ENCODE measurements at places on chromosomes 12 and 14.

DNA sequence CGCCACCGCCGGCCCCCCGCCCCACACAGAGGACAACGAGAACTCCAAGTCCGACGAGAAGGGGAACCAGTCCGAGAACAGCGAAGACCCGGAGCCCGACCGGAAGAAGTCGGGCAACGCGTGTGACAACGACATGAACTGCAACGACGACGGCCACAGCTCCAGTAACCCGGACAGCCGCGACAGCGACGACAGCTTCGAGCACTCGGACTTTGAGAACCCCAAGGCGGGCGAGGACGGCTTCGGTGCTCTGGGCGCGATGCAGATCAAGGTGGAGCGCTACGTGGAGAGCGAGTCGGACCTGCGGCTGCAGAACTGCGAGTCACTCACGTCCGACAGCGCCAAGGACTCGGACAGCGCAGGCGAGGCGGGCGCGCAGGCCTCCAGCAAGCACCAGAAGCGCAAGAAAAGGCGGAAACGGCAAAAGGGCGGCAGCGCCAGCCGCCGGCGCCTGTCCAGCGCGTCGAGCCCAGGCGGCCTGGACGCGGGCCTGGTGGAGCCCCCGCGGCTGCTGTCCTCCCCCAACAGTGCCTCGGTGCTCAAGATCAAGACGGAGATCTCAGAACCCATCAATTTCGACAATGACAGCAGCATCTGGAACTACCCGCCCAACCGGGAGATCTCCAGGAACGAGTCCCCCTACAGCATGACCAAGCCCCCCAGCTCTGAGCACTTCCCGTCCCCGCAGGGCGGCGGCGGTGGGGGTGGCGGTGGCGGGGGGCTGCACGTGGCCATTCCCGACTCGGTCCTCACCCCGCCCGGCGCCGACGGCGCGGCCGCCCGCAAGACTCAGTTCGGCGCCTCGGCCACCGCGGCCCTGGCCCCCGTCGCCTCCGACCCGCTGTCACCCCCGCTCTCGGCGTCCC lies 150.9 kb downstream of the EGLN3 start:
- H3K4me1 ChIP-seq, result peaks cover 5% of the 10 kb centered on the region
- H3K36me3 ChIP-seq, result no peaks in the 10 kb centered on the region
- no peak overlapping the region for H3K27ac ChIP-seq

- no peak for DNase-seq
- no peak overlapping the region for H3K4me3 ChIP-seq
- H3K4me1 ChIP-seq, result peaks cover 5% of the 10 kb centered on the region
- no peak overlapping the region for H3K27ac ChIP-seq
- peaks cover 27% of the 10 kb centered on the region for H3K27me3 ChIP-seq
These were observed 40.2 kb downstream of the PAH start for GRCh38 chr12:102876883-102877282.

- H3K4me1 ChIP-seq, result peaks cover 26% of the 10 kb centered on the region
- peak; percentile 73 for DNase-seq
- no peaks in the 10 kb centered on the region for H3K36me3 ChIP-seq
These were observed 180.8 kb downstream of the EFCAB11 start for GRCh38 chr14:89773644-89774316.

- H3K27me3 ChIP-seq, result no peaks in the 10 kb centered on the region
- H3K36me3 ChIP-seq, result no peaks in the 10 kb centered on the region
- H3K4me3 ChIP-seq, result no peak overlapping the region
- no peak overlapping the region for H3K27ac ChIP-seq
- no peak for DNase-seq
These were observed 197.0 kb downstream of the DAD1 start for GRCh38 chr14:22391908-22392565.

- H3K4me1 ChIP-seq, result peaks cover 17% of the 10 kb centered on the region
- no peaks in the 10 kb centered on the region for H3K36me3 ChIP-seq
- no peak for DNase-seq
- H3K4me3 ChIP-seq, result no peak overlapping the region
- peaks cover 92% of the 10 kb centered on the region for H3K27me3 ChIP-seq
- H3K27ac ChIP-seq, result no peak overlapping the region
These were observed 6.8 kb upstream of the LHX5 start for GRCh38 chr12:113478351-113479011.

DNA sequence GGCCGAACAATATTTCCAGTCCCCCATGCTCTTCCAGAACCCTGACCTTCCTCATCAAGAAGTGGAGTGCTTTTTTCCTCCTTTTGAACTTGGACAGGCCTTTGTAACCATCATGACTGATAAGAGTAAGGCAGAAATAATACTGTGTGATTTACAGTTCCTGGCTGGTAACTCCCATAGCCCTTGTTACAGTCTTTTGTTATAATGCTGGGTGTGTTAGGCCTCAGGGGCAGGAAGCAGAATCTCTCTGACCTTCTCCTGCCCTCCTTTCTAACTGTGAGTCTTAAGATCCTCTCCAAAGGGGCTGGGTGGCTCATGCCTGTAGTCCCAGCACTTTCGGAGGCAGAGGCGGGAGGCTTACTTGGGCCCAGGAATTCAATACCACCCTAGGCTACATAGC lies 59.5 kb downstream of the BCAT1 start:
- peaks cover 6% of the 10 kb centered on the region for H3K27me3 ChIP-seq
- no peak overlapping the region for H3K4me3 ChIP-seq
- no peaks in the 10 kb centered on the region for H3K36me3 ChIP-seq
- H3K27ac ChIP-seq, result no peak overlapping the region

Data from activated T-cell treated with anti-CD3 and anti-CD28 coated beads, Interleukin-2, amount 50 U/mL, for 24 hours (primary cell).